ENCODE measurements at places on chromosomes 11 and 22.

- DNase-seq = no peak
Observed at GRCh38 chr11:130999992-131000770, 83.9 kb upstream of the SNX19 start.

GRCh38 chr11:16511116-16512114 lies 155.1 kb upstream of the SOX6 start:
- DNase-seq = no peak

GRCh38 chr11:93603225-93604007 lies 58.1 kb upstream of the CEP295 start:
- no peak for DNase-seq

DNA sequence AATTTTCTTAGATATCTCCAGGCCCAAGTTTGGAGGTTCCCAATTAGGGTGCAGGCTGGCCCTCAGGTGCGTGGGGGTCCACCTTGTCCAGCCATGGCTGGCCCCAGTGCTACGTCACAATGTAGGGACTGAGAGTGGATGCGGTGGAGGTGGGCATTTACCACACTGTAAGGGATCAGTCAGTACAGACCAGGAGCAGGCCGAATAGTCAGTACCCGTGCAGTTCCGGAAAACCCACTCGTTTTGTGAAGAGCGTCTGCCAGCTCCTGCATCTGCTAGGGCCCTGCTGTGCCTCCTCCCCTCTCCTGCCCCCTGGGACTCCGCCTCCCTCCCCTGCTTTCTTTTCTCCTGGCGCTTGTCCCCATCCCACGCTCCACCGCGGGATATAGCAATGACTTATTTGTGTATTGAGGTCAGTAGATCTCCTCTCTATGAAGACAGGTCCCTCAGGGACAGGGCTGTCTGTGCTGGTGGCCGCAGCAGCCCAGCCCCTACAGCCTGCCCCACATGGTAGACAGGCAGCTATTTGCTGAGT lies 50.4 kb upstream of the SEPTIN5 start:
- no peak for DNase-seq
